AG04449 (cell line): ENCODE measurements at places on chromosomes 2 and 18.

GRCh38 chr18:36297417-36298125 lies at the start of gene FHOD3:
FHOD3 (plus strand) TSS chr18:36297713; CDS start chr18:36297836, 123 bp downstream.
- DNase-seq = no peak

GRCh38 chr2:237012004-237012403 lies 73.7 kb upstream of the COPS8 start:
- DNase-seq = no peak

GRCh38 chr2:40038646-40039045 lies 259.6 kb upstream of the THUMPD2 start:
- no peak for DNase-seq

GRCh38 chr2:176999301-176999700 lies 213.3 kb upstream of the HNRNPA3 start:
- no peak for DNase-seq

DNA sequence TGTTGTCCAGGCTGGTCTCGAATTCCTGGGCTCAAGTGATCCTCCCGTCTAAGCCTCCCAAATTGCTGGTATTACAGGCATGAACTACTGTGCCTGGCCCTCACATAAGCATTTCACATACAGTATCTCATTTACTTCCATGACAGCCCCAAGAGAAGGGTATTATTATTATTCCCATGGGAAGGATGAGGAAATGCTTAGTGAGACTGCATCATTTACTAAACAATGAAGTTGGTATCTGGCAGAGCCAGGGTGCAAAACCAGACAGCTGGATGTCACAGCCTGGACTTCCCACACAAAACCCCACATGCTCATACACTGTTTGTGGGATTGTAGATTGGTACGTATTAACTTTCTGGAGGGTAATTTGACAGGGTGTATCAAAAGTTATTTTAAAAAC lies 29.9 kb downstream of the DAPL1 start:
- DNase-seq = no peak

- DNase-seq = no peak
These were observed 6.7 kb upstream of the LRRC30 start for GRCh38 chr18:7224198-7224597.

- no peak for DNase-seq
These were observed 106.3 kb downstream of the TTN start for GRCh38 chr2:178700922-178701342.

DNA sequence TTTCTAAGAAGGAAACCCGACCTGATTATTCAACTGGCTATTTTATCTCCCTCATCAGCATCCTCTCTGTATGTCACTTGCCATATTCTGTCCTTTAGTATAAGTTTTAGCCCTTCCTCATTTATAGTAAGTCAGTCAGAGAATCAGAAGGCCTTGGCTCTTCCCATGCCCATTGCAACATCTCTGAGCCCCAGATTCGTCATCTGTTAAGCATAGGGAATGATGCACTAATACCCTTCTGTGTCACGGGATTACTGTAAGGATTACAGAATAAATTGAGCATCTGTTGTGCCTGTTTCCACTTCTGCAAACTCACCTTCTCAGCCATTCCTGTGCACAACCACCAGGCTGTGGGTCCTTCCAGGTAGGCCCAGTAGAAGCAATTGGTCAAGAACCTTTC lies 258.1 kb upstream of the RAB12 start:
- DNase-seq = no peak

- DNase-seq = peak; percentile 91
These were observed 72.2 kb upstream of the CHRNA1 start for GRCh38 chr2:174836377-174836994.

DNA sequence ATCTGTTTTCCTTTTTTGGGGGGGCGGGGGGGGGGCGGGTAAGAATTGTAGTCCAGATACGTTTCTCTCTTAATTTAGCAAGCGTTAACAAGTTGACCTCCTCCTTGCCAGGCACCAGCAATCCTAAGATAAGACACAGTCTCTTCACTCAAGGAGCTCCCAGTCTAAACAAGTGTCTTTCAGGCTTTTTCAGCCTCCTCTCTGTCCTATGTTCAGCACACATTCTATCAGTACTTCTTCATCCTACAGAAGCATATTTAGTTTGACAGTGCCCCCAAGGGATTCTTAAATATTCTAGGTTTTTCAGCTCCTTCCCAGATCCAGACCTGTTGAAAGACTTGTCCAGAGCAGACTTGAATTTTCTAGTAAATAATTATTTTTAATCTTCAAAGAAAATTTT lies 2.7 kb downstream of the PPP1CB start:
- no peak for DNase-seq

- no peak for DNase-seq
These were observed 82.2 kb upstream of the PNPT1 start for GRCh38 chr2:55775828-55776227.

DNA sequence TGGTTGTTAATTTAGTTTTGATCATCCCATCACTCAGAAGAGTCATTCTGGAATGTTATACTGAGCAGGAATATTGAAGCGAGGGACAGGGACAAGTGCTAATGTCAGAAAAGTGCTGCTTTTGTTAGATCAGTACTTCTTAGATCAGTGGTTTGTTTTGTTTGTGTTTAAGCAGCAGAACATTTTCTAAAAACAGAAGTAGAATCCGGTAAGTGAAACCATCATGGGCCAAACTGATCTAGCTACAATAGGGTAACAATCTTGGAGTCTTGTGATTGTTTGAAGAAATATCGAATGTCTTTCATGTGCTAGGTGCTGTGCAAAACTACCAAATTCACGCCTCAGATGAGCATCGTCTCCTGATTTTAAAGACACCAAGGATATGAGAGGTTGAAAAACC lies 45.1 kb upstream of the SEC11C start:
- no peak for DNase-seq

GRCh38 chr2:120421830-120422175 lies 75.9 kb downstream of the INHBB start:
- no peak for DNase-seq

DNA sequence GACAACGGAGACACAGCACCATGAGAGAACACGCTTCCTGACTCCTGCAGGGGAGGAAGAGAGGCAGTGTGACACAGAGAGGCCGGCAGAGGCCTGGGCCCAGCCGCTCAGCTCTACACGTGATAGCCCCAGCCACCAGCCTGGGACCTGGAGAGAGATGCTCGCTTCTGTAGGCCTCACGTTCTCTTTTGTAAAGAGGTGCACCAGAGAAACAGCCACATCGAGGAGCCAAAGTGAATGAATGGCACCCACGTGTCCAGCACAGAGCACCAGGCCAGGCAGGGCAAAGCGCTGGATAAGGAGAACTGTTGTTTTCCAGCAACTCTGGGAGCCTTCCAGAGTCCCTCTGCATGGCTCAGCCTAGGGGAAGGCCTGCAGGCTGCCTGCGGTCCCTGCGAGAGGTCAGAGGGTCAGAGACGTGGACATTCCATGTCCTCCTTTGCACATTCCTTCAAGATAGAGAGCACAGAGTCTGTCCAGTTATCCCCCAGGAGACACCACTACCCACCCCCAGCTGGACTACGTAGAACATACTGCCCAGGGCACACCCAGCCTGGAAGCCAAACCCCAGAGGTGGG lies 14.2 kb downstream of the LIMS2 start:
- DNase-seq = no peak

GRCh38 chr2:83528767-83529166 lies 930.3 kb downstream of the SUCLG1 start:
- DNase-seq = no peak

DNA sequence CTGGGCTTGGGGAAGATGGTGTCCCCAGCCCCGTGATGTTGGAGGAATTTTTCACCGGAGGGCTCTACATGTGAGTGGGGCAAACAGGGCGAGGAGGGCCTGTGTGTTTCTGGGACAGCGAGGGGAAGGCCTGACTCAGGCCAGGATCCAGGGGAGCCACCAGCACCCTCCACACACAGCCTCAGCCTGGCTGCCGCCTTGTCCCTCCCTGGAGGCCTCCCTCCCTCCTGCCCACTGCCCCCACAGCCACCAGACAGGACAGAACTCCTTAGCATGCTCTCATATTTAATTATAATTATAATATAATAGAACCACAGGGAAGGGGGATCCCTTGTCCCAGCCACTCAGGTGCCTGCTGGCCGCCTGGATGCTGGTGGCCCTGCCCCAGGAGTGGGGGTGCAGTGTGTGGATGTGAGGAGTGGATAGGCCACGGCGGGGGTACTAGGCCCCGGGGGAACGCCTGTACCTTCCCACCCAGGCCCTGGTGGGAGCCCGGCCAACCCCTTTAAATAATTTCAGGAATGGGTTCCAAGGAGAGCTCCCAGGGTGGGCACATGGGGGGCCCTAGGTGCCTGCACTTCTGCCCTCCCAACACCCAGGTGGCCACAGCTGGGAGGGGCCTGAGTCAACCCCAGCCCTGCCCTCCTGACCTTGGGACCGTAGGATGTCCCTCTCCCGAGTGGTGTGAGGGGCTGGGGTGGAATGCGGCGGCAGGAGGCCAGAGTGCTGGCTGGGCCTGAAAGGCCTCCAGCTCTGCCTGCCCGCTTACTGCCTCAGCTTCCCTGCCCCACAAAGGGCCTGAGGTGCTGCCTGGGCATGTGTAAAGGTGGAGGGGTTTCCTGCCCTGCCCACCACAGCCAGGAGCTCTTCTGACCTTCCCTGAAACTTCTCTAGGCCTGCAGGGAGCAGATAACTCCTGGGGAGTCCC lies 8.8 kb downstream of the PDCD1 start:
- no peak for DNase-seq

DNA sequence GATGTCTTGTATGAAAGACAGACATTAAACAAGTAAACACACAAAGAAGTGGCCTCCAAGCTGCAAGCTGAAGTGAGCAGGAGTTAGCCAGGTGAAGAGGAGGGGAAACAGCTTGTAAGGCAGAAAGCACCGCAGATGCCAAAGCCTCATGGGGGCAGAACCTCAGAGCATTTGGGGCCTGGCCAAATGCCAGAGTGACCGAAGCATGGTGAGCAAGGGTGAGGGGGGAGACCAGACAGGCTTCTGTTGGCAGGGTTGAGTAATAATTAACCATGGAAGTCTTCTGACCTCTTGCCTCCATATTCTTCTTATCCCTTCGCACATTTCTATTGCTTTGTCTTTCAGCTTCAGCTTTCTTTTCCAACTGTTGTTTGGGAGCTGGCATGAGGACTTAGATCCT lies 5.6 kb downstream of the QPCT start:
- no peak for DNase-seq

DNA sequence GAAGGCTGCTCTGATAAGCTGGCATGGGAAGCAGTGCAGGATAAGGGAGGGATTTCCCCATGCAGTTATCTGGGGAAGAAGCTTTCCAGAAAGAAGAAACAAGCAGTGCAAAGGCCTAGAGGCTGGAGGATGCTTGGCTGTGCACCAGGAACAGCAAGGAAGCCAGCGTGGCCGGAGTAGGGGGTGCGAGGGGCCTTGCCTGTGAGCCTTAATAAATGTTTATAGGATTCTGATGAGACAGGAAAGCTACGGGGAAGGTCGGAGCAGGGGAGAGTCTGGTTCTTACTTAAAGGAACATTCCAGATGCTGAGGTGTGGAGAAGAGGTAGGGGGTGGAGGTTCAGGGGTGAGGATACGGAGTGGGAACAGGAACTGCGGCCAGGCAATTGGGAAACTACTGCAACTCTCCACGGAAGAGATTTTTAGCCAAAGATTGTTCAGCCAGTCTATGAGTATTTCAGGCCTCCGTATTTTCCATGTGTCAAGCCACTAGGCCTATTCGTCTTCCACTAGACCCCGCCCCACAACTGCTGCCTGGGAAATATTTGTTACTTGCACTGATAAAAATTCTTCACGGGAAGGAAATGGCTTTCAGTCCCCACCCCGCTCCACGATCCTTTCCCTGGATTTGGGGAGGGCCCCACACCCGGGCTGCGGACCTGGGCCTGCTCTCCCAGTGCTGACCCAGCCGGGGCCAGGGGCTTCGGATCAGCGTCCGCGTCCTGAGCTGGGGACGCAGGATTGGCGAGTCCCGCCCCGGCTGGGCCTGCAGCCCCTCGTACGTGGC lies 516 bp downstream of the EIF2AK2 start:
- no peak for DNase-seq

DNA sequence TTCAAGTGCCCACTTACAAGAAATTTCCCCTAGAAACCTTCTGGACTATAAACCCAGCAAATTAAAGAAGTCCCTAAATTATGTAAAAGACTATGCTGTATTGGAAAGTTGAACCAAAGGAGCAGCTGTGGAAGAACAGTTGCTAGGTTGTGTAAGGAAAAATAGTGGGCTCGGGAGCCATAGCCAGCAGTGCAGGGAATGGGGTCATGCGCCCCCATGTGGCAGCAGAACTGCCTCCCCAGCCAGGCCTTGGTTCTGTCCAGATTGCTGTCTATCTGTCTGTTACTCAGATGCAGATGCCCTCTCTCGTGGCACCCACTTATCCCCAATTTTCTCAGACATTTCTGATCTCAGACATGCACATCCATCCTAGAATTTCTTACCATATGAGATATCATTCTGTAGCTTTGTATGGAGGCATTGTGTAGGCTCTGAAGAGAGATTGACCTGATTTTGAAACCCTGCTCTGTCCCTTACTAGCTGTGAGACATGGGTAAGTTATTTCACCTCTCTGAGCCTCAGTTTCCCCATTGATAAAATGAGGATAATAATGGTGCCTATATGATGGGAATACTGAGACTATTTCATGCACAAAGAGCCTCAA lies 258.3 kb downstream of the SS18 start:
- no peak for DNase-seq

DNA sequence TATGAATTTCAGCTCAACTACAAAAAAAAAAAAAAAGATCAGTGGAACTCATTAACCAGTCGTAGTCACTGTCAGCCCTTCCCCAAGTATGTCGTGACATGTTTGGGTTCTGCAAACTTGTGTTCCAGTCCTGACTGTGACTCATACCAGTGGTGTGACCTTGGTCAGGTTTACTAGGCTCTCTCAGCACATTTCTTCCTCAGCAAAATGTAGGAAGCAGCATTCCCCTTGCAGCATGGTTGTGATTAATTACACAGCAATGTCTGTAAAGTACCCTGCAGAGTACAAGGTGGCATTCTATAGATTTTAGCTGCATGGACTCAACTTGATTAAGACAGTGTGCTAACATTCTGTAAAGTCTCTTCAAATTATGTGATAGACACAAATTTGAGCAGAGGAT lies 156.9 kb downstream of the LAMA1 start:
- DNase-seq = peak; percentile 21

DNA sequence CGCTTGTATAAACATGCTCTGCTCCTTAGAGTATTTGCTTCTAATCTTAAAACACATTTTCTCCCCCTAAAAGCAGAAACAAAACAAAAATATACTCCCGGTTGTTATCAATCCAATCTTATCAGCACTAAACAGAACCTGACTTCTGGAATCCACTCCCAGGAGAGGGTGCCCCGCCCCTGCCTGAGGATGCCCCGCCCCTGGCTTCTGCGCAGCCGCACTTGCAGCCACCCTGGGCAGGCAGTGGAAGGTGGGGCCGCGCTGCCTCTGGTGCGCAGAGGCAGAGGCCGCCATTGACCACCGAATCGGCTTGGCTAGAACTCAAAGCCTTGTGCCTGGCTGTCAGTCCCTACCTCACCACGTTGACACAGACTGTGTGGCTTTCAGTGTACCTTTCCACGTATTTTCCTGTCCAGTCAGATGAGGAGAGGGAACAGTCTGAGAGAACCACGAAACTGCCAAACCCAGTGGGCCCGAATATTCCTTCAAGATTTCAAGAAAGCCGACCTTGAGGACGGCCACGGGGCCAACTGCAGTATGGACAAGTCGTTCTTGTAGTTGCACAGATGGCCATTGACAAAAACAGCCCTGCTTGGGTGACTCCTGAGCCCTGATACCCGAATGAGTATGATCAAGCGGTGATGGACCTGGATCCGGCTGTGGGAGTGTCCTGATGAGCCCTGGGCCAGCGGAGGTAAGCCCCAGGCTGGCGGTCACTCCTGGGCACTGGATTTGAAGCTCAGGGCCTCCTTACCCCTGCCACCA lies 46.2 kb upstream of the ARHGAP28 start:
- DNase-seq = no peak
